Vagina (tissue), 2 donors: ENCODE measurements at places on chromosomes 12 and 14.

DNA sequence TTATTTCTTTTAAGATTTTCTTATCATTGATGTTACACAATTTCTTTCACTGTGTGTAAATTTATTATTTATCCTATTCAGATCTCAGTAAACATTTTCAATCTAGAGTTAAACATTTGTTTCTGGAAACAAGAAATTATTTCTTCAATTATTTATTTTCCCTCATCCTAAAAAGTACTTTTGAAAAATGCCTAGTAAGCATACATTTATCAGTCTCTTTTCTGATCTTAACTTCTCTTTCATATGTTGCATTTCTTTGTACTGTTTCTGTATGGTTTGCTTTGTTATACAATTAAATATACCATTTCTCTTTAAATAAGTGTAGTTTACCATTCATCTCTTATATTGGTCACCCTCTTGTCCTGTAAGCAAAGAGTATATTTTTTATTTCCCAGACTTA lies 263.2 kb downstream of the C12orf50 start:
- no peak for DNase-seq

GRCh38 chr14:90140956-90141316 lies 79.1 kb downstream of the KCNK13 start:
- DNase-seq: no peak

- DNase-seq: no peak
Observed at GRCh38 chr12:49824895-49825294, 3.3 kb downstream of the NCKAP5L start.

- DNase-seq: no peak
Observed at GRCh38 chr12:50070314-50071060, 13.1 kb downstream of the ASIC1 start.

- DNase-seq: no peak
Observed at GRCh38 chr12:124229520-124229919, 65.4 kb upstream of the RFLNA start.

- DNase-seq: no peak
Observed at GRCh38 chr14:57302883-57303282, 34.1 kb downstream of the AP5M1 start.

- DNase-seq: no peak
Observed at GRCh38 chr14:81839056-81839455, 305.4 kb upstream of the SEL1L start.

DNA sequence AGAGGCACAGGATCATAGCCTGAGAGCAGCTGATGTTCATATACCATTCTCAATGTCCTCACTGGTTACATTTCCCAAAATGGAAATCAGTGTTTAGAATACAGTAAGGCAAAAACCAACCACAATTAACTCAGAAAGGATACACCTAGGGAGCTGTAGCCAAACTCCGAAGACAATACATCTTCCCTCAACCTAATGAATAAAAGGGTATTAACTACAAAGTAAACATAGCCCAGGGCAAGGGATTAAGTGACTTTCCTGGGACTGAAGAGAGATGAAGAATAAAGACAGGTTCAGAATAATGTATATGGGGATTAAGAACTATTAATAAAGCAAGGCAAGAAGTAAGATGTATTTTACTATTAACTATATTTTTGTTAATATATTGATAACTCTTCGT lies 79.5 kb downstream of the RPS29 start:
- DNase-seq: no peak

DNA sequence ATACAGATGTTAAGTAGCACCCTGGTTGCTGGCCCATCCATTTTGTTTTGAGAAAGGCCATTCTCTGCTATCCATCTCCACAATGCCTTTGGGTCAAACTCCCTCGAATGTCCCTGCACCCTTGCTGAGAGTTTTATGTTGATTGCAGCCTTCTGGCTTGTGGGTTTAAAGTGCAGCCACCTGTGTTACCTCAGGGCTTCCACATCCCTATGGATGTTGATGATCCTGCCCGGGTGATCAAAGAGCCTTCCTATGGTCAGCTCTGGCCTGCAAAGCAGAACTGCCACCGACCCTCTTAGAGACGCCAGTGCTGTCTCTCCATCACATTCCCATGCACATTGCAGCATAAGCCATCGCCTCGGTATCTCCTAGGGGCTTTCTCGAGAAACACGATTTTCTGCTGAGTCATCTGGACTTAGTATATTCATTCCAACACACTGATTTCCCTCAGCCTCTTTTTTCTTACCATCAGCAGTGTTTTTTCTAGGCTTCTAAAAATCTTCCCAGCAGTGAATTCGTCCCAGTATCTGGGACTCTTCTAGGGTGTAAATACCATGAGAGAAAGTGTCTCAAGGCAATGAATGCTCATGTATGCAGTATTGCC lies 585.7 kb upstream of the TMEM132C start:
- no peak for DNase-seq
